Fibroblast of lung (primary cell): ENCODE measurements at places on chromosomes 2 and 18. TPM values are rescaled to one million over a fixed set of nuclear protein-coding genes. Genes with fewer than 3 reads are reported as not detected.

PSMD1 gene
- total RNA-seq = 92.7 and 125 TPM in 2 replicates

CFC1 gene
- total RNA-seq = not detected in 2 replicates

SPATA3 gene
- not detected in 2 replicates for total RNA-seq

CHRNG gene
- total RNA-seq = not detected in 2 replicates

GAREM1 gene
- 1.5 TPM in 2 replicates for total RNA-seq

CLEC4F gene
- total RNA-seq = not detected in 2 replicates

CRACDL gene
- total RNA-seq = under 0.01 TPM in 1 of 2 replicates, not detected in the other

OR6B3 gene
- not detected in 2 replicates for total RNA-seq

ACADL gene
- 0.50 and 0.51 TPM in 2 replicates for total RNA-seq

LONRF2 gene
- total RNA-seq = under 0.01 TPM in 2 replicates

DSG2 gene
- 0.33 and 1.0 TPM in 2 replicates for total RNA-seq

SH3BP4 gene
- 36.5 and 74.8 TPM in 2 replicates for total RNA-seq

CREB1 gene
- 33.1 and 47.4 TPM in 2 replicates for total RNA-seq

GALR1 gene
- total RNA-seq = not detected in 2 replicates

GRHL1 gene
- total RNA-seq = 0.77 and 0.99 TPM in 2 replicates

RAX gene
- not detected in 2 replicates for total RNA-seq

FAM237A gene
- total RNA-seq = not detected in 2 replicates

LRP1B gene
- under 0.01 TPM in 2 replicates for total RNA-seq

GTF3C2 gene
- total RNA-seq = 18.2 and 19.2 TPM in 2 replicates

RASGRP3 gene
- 0.26 and 0.50 TPM in 2 replicates for total RNA-seq

PCARE gene
- under 0.01 TPM in 1 of 2 replicates, not detected in the other for total RNA-seq

REG3A gene
- total RNA-seq = not detected in 2 replicates

SLC8A1 gene
- 74.0 and 109 TPM in 2 replicates for total RNA-seq

FKBP1B gene
- 4.9 and 12.1 TPM in 2 replicates for total RNA-seq

CRYGC gene
- not detected in 2 replicates for total RNA-seq

MOCOS gene
- 9.0 and 13.9 TPM in 2 replicates for total RNA-seq

STARD6 gene
- total RNA-seq = 0.33 TPM in 1 of 2 replicates, not detected in the other

CTAGE1 gene
- total RNA-seq = under 0.01 TPM in 1 of 2 replicates, not detected in the other

KLHL41 gene
- total RNA-seq = 3.8 and 4.6 TPM in 2 replicates

ANKRD29 gene
- total RNA-seq = 4.1 and 6.9 TPM in 2 replicates

POMC gene
- total RNA-seq = 0.66 and 1.8 TPM in 2 replicates

TMEFF2 gene
- 0.26 and 0.33 TPM in 2 replicates for total RNA-seq

CD8A gene
- not detected in 2 replicates for total RNA-seq

FLACC1 gene
- 1.0 and 1.3 TPM in 2 replicates for total RNA-seq

CWC22 gene
- 21.8 and 22.5 TPM in 2 replicates for total RNA-seq

WNT6 gene
- not detected in 2 replicates for total RNA-seq

TPO gene
- total RNA-seq = not detected in 2 replicates

ZSCAN30 gene
- total RNA-seq = 13.4 and 29.2 TPM in 2 replicates

DIPK1C gene
- not detected in 2 replicates for total RNA-seq

PSMA8 gene
- not detected in 2 replicates for total RNA-seq

ASB1 gene
- total RNA-seq = 18.2 and 40.6 TPM in 2 replicates

RIT2 gene
- total RNA-seq = not detected in 2 replicates

GALNT1 gene
- total RNA-seq = 31.7 and 36.7 TPM in 2 replicates

PLGLB1 gene
- total RNA-seq = 0.26 and 0.99 TPM in 2 replicates

FHOD3 gene
- 3.1 and 28.2 TPM in 2 replicates for total RNA-seq

CNTNAP5 gene
- total RNA-seq = not detected in 2 replicates

CNGA3 gene
- total RNA-seq = under 0.01 TPM in 2 replicates

ACVR1 gene
- total RNA-seq = 30.8 and 42.9 TPM in 2 replicates

ADD2 gene
- 2.5 and 2.6 TPM in 2 replicates for total RNA-seq

TUBA4A gene
- total RNA-seq = 5.6 and 7.7 TPM in 2 replicates

GAREM2 gene
- 0.66 and 0.77 TPM in 2 replicates for total RNA-seq

HRH4 gene
- under 0.01 TPM in 2 replicates for total RNA-seq

MYCN gene
- total RNA-seq = not detected in 2 replicates

STAT4 gene
- total RNA-seq = 0.51 and 0.66 TPM in 2 replicates

UPP2 gene
- not detected in 2 replicates for total RNA-seq

ALS2 gene
- total RNA-seq = 24.4 and 30.9 TPM in 2 replicates

LIMS3 gene
- 6.3 TPM in 1 of 2 replicates, not detected in the other for total RNA-seq
